ENCODE measurements at places on chromosomes 4 and X.

DNA sequence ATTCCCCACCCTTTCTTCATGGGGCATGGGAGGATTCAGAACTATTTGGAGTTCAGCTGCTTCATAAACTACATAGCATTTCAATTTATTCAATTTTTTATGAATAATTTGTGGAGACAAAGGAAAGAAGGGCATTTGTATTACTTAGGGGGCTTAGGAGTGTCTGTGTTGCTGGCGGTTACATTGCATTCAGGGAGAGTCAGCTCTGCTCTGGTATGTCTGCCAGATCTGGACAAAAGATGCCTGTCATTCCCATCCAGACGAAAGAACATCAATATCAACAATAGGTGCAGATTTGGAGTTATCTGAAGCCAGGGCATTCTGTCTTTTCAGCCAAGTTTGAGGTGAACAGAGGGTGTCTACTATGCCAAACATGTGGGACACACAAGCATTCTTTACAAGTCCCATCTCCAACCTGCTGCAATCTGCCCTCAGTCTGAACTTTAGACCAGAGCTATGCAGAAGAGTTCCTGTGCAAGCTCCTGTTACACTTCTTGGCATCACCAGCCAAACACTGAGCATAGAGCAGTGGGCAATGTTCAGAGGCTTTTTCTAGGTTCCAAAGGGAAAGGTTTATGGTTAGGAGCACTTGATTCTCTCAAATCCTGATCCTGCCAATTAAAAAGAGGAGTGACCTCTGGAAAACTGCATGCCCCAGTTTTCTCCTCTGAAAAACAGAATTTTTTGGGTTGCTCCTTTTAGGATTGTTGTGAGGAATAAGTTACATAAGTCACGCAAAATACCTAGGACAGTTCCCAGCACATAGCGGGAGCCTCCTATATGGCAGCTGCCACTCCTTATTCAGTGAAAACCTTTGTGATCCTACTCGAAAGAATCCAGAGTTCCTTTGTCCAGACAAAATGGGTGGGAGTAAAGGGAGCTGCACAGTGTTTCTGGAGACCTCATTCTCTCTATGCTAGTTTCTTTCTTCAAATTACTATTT is 719.5 kb upstream of the SLIT2 start:
- DNase-seq = no peak

DNA sequence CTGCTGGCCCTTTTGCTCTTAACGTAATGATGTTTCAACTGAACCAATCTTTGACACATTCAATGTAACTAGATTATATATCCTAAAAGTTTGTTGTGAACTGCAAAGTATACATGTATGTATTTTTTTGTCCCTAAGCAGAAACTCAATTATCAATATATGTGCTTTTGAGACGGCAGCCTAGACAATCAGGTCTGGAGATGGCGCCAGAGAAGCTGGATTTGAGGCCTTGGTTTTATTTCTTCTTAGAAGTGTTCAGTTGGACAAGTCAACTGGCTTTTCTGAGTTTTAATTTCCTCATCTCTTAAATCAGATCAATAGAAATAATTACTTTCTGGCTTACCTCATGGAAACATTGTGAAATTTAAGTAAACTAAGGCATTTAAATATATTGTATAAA is 62.5 kb downstream of the DCAF8L1 start:
- DNase-seq = no peak

- no peak for DNase-seq
Observed at GRCh38 chr4:134862116-134862515, 660.5 kb upstream of the PABPC4L start.

GRCh38 chr4:13159041-13159620 is 325.0 kb downstream of the RAB28 start:
- DNase-seq = no peak

DNA sequence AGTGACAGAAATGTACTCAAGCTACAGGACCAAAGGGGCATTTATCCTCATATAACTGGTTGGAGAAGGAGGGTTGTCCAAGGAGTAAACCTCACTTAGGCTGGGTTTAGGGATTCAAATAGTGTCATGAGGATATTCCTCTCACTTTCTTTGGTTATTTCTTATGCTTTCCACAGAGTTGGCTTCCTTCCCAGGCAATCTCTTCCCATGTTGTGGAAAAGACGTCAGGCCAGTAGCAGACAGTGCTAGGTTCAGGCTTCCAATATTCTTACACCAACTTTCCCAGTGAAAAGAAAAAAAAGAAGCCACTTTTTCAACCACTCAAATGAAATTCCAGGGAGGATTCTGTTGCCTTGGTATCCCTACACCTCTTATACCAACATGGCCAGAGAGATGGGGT is 653.0 kb downstream of the C4orf33 start:
- no peak for DNase-seq

GRCh38 chr4:123319639-123320038 is 77.0 kb upstream of the SPRY1 start:
- no peak for DNase-seq

All from stimulated activated CD4-positive, alpha-beta T cell treated with anti-CD3 and anti-CD28 coated beads, Interleukin-15, amount 100 ng/mL, for 1 hour (primary cell).